ENCODE measurements at places on chromosomes 7 and 10.
A peak's percentile ranks its signal among the peaks of the same experiment; 100 is the strongest.

- DNase-seq, result no peak
These were observed 824.1 kb downstream of the CCSER2 start for GRCh38 chr10:85152496-85152895.

DNA sequence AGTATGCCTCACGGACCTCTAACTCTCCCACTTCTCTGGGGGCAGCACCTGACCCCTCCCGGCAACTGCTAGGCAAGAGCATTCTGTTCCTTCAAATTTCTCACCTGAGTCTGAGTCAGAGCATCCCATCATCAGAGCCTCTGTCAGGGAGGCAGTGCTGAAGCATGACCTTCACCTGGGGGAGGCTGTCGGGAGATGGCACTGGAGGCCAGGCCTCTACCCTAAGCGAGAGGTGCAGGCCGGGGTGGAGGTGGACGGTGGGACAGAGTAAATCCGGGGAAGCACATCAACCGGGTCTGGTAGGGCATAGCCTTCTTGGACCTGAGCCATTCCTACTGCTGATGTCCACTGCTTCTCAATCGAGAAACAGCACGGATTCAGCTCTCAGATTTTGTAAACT is 90.4 kb downstream of the SPAG6 start:
- DNase-seq, result no peak

DNA sequence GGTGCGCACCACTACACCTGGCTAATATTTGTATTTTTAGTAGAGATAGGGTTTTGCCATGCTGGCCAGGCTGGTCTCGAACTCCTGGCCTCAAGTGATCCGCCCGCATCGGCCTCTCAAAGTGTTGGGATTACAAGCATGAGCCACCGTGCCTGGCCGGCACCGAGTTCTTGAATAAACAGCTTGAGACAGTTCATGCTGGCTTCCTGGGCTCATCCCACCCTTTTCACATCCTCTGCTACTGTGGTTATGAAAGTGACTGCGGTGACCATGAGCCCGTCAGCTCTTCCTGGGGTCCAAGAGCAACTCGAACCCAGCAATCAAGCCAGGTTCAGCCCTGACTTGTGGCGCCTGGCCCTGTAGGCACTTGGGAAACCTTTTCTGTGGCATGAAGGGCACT is 38.7 kb downstream of the HIP1 start:
- DNase-seq, result no peak

DNA sequence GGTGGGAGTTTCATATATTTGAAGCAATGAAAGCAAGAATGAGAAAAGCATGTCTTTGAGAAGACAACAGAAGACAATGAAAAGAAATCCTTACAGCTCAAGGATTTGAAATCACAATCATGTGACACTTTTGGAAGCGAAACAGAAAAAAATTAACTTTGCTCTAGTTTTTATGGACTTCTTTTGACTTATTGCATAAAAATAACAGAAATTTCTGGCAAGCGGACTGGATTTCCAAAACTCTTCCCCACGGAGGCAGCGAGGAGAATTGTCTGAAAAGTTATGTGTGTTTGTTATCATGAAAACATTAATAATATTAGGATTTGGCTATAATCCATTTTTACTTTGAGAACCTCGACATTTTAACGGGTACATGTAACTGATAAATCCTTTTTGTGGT is 223.3 kb downstream of the LRMDA start:
- DNase-seq, result no peak

DNA sequence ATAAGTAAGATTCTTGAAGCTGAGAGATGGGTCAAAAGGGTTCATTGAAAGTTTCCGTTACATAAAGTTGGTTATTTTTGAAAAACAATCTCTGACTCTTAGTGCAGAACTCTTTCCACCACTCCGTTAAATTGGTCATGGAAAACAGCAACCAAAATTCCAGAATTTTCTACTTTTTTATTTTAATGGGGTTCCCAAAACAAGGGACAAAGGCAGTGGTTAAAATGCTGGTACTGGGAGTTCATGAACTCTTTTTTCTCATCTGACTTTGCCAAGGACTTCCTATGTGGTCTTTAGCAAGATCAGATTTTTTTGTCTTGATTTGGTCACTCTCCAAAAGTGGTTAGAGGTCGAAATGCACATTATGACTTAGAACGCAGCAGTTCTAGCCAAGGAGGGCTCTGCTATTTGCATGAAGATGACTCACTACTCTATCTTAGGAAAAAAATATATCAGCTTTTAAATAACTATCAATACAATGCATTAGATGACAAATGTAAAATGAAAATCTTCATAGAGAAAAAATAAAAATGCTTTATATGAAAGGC is 145.7 kb downstream of the REEP3 start:
- DNase-seq, result no peak

DNA sequence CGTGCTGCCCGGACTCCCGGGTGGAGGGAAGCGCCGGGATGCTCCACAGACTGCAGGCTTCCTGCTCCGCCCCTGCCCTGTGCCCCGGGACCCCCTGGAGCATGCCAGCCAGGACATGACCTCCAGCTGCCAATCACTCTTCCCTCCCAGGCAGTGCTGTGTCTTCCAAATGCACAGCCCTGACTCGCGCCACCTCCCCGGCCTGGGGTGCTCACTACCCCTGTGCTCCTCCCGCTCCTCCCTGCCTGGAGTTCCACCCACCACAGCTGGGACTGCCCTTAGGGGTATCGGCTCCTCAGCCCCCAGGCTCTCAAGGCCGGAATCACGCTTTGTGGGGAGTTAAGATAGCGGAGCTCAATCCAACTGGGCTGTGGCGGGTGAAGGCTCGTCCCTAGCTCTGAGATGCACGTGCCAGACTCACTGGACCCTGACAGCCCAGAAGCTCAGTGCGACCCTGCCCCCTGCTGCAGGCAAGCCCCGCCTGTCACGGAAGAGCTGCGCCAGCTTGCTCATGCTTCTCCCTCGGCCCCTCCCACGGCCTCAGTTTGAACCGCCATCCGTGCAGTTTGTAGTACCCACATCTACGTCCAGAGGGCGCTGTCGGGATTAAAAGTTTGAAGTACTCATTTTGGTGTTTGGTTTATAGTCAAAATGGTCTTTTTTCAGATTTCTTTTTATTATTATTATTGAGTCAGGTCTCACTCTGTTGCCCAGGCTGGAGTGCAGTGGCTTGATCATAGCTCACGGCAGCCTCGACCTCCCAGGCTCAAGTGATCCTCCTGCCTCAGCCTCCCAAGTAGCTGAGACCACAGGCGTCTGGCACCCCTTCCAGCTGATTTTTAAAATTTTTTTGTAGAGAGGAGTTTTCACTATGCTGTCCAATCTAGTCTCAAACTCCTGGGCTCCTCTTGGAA is 142.5 kb upstream of the TCERG1L start:
- DNase-seq, result peak; percentile 60

- DNase-seq, result no peak
These were observed 4.0 kb downstream of the CREM start for GRCh38 chr10:35130663-35131062.

GRCh38 chr7:116806046-116806944 is 56.1 kb upstream of the CAPZA2 start:
- DNase-seq, result no peak

GRCh38 chr7:134761266-134761665 is 18.2 kb upstream of the CALD1 start:
- no peak for DNase-seq

- no peak for DNase-seq
These were observed 81.2 kb upstream of the PPIF start for GRCh38 chr10:79266084-79266483.

DNA sequence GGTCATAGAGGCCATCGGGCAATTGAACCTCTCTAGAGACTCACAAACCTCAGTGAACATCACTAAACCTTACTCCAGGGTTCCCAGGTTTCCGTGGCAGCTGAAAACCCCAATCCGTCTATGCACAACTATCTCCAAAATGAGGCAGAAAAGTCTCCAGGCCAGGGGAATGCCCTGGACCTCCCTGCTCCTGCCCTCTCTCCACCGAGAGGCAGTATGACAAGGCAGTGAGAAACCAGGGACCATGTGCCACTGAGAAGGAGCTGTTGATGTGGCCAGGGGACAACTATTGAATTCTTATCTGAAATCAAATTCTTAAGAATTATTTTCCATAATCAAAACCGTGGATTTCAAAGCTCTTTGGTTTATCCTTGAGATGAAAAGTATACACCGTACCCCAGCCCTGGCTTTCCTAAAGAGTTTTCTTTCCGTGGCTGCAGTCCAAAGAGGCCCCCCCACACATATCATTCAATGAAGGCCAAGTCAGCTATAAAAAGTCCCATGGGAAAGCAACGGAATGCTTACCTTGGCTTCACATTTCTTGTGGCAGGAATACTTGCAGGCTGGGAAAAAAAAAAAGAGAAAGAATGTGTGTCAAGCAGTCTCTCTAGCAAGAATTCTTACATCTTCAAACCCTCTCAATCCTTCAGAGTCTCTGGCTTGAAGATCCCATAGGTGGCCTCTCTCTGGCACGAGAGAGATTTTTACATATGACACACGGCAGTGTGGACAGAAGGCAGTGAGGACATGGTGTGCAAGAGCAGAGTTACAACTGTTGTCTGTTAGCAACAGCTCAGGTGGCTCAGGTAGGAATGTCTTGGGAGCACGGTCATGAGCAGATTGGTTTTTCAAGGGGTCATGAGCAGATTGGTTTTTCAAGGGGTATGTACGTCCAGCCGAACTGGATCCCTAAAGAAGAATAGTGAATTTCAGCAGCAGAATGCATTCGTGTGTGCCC is 75.2 kb downstream of the TNS3 start:
- no peak for DNase-seq

DNA sequence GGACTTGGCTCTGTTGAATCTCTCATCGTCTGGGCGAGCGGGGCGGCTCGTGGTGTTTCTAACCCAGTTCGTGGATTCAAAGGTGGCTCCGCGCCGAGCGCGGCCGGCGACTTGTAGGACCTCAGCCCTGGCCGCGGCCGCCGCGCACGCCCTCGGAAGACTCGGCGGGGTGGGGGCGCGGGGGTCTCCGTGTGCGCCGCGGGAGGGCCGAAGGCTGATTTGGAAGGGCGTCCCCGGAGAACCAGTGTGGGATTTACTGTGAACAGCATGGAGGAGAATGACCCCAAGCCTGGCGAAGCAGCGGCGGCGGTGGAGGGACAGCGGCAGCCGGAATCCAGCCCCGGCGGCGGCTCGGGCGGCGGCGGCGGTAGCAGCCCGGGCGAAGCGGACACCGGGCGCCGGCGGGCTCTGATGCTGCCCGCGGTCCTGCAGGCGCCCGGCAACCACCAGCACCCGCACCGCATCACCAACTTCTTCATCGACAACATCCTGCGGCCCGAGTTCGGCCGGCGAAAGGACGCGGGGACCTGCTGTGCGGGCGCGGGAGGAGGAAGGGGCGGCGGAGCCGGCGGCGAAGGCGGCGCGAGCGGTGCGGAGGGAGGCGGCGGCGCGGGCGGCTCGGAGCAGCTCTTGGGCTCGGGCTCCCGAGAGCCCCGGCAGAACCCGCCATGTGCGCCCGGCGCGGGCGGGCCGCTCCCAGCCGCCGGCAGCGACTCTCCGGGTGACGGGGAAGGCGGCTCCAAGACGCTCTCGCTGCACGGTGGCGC is at the start of gene EN2:
Gene EN2, plus strand, starts transcription at position 19 of the 767 bp plus-strand sequence. Its CDS starts 249 bp downstream, at position 268.
- DNase-seq, result no peak

DNA sequence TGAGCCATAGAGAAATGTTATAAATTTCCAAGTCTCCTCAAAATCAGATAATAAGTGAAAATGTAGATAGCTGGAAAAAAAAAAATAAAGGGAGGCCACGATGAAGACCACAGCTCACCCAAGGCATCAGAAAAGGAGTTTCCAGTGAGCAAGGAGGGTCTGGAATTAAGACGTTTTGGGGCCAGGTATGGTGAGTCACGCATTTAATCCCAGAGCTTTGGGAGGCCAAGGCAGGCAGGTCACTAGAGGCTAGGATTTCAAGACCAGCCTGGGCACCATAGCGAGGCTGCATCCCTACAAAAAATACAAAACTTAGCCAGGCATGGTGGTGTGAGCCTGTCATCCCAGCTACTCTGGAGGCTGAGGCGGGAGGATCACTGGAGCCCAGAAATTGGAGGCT is 65.5 kb downstream of the ASB13 start:
- DNase-seq, result no peak

GRCh38 chr7:156703209-156703608 is 62.6 kb downstream of the RNF32 start:
- DNase-seq, result no peak

DNA sequence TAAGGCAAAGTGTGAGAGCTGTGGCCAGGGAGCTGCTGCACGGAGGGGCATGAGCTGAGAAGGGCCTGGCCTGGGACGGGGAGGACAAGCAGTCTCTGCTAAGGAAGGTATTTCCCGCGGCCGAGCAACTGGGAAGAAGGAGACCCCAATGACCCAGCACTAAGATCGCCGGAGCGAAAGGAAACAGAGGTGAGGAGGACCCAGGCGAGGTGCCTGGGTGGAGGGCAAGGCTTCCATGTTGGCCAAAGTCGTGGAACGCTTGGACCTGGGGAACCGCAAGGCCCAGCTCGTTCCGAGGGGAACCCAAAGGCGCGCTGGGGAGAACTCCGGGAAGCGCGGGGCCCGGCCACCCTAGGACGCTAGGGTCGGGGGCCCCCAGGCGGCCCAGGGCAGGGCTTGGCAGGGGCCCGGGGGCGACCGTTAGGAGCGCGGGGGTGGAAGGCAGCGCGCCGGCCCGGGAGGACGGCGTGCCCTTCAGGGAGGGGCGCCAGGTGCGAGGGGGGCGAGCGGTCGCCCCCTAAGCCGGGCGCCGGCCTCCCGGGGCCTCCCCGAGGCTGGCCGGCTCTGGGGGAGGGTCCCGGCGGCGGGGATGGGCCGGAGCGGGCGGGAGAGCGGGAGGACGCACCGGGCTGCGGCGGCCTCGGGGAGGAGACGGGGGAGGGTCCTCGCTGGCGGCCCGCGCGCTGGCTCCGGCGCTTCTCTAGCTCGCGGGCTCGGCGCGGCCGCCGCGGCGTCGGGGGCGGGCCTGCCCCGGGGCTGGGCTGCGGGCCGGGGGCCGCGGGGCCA is 545 bp downstream of the GIGYF1 start:
- no peak for DNase-seq

DNA sequence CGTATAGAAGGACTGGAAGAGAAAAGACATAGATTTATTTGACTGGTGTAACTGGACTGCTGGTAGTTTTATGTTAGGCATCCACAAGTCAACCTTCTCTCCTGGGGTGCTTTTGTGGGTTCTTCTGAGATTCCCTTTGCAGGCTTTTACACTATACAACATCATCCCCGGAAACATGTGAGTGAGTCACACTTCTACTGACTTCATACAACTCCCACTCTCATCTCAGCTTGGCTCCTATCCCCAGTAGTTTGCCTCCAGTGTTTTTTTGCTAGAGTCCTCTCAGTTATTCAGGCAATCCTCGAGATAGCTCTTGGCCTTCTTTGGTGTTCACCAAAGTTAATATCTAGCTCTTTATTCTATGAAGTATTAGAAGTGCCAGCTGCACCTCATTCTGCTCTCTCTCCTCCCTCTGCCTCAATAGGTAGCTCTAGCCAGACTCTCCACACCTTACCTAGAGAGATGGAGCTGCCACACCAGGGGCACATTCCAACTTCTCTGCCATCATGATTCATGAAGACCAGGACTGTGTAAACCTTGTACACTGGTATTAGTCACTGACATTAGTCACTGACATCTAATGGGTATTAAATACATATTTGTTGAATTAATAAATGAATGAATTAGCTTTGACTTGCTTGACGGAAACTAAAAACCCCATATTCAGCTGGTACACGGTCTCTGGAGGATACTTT is 281.9 kb downstream of the PPP1R3A start:
- DNase-seq, result no peak

GRCh38 chr7:6346581-6346980 is 74.2 kb upstream of the CYTH3 start:
- no peak for DNase-seq
